ENCODE measurements at places on chromosomes 12 and 14.

- no peak for DNase-seq
Measured at GRCh38 chr12:70180130-70180529, 63.1 kb upstream of the CNOT2 start.

GRCh38 chr12:34600592-34601462, 578.5 kb downstream of the ALG10 start:
- no peak for DNase-seq

GRCh38 chr12:101931498-101932326, 54.3 kb downstream of the DRAM1 start:
- no peak for DNase-seq

GRCh38 chr12:71411635-71412034, 28.0 kb upstream of the LGR5 start:
- no peak for DNase-seq

GRCh38 chr14:100824091-100824551, 1.8 kb upstream of the MEG3 start:
- no peak for DNase-seq

GRCh38 chr14:96625426-96625985, 123.3 kb downstream of the PAPOLA start:
- DNase-seq: no peak

DNA sequence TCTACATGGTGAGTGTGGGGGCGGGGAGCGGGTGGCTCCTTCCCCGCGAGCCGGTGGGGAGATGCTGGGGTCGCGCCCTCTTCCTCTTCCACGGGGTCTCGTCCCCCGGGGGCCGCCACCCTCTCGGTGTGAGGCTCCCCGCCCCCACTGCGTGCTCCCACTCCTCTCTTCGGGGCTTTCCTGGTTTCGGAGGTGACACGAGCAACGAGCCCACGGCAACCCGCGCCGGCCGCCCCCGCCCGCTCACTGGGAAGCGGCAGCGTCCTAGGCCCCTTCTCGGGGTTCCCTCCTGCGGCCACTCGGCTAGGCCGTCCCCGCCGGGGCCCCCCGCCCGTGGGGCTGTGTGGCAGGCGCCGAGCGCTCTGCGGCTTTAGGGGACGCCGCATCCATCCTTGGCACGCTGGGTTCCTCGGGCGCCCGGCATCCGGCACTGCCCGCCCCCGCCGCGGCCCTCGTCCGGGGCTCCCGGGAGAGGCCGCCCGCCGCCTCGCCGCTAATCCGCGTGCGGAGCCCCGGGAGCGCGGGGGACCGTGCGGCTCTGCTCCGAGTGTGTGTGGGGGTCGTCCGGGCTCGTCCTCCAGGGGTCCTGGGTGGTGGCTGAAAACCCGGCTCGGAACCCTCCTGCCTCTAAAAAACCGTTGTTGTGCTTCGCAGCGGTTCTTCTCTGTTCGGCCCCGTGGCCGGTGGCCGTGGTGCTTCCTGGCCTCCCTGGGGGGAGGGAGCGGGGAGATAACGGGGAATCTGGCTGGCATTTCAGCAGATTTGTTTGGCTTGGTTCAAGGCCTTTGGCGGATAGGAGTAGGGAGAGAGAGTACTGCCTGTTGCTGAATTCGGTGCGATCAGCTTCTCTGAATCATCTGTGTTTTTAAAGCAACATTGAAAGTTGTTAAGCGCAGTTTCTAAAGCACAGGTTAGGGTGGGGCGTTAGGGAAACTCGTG, 1.0 kb downstream of the PCNX1 start:
- DNase-seq: peak; percentile 47

DNA sequence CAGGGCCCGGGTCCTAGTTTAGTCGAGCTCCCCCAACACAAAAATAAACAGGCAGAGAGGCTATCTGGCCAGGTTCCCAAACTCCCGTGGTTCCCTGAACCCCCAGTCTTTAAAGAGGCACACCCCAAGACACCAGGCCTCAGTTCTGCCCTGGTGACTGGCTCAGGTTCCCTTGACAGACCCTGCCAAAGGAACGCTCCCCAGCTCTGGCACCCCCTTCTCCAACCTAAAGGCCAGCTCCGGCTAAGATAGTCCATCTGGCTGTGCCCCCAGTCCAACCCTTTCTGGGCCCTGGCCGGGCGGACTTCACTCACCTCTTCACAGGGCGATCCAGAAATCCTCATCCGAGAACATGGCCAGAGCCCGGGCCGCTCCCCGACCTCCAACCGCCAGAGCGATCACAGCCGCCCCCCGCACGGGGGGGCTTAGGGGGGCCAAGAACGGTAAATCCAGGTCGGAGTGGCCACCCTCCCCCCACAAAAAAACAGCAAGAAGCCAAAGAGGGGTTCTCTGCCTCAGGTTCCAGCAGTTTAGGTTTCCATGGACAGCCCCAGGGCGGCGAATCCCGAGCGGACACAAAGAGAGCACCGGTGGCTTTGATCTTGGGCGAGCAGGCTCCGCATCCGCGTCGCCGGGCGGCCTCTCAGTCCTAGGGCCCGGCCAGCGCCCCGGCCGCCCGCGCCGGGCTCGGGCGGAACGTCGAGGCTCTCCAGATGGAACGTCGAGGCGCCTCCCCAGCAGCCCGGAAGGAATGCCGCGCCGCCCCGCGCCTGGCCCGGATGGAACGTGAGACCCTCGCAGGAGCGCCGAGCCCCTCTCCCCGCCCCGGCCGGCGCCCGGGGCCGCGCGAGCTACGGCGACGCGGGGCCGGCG, 1.1 kb downstream of the KMT2D start:
- no peak for DNase-seq

- DNase-seq: no peak
Measured at GRCh38 chr12:116299064-116299463, 21.6 kb upstream of the MED13L start.

DNA sequence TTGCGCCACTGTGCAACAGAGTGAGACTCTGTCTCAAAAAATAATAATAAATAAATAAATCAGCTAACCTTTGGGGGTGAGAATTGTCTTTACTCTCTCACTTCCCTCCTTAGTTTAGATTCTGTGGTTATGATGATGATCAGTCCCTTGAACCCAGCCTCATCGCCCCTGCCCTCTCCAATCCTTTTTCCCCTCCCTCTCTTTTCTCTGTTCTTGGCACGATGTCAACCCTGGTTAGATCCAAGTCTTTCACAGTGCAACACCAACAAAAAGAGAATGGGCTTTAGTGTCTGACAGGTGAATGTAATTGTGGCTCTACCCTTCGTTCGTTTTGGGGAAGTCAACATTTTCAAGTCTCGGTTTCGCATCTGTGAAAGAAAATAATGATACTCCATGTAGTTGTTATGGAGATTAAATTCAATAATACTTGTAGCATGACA, 59.0 kb downstream of the NTN4 start:
- no peak for DNase-seq

DNA sequence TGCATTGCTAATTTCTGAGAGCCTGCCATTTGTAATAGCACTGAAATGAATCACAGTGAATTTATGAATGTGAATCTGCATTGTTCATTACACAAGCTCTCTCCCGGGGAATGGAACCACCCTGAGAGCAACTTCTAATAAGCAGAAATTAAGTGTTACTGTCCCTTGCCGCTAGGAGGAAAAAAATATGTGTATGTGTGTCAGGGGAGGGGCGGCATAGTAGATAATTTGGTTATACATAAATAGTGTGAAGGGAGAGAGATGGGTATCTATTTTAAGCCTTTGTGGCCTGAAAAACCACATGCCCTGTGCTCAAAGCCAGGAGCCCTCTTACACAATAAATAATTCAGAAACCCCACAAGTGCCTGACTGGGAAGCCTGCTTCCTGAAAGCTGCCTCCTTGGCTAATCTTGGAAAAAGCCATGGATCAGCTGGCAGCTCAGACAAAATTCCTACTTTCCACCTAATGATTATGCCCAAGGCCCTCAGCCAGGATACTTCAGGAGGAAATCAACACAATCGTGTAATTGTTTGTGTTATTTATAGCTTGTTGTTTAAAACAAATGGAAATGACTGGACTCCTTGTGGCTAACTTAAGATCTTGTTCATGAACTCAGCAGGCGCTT, 366.2 kb upstream of the KITLG start:
- DNase-seq: no peak

- DNase-seq: no peak
Measured at GRCh38 chr12:111304642-111305071, 64.2 kb downstream of the PHETA1 start.

- DNase-seq: no peak
Measured at GRCh38 chr12:105492591-105493545, 162.4 kb downstream of the C12orf75 start.

- no peak for DNase-seq
Measured at GRCh38 chr14:70879448-70879847, 27.8 kb upstream of the PCNX1 start.

Data from activated gamma-delta T cell (primary cell).